ENCODE measurements at places on chromosomes 7 and 10.

GRCh38 chr10:76432016-76433012, 1000.9 kb downstream of the LRMDA start:
- DNase-seq: peak; percentile 71

GRCh38 chr10:29621161-29621560, 13.6 kb downstream of the SVIL start:
- DNase-seq: peak; percentile 81

DNA sequence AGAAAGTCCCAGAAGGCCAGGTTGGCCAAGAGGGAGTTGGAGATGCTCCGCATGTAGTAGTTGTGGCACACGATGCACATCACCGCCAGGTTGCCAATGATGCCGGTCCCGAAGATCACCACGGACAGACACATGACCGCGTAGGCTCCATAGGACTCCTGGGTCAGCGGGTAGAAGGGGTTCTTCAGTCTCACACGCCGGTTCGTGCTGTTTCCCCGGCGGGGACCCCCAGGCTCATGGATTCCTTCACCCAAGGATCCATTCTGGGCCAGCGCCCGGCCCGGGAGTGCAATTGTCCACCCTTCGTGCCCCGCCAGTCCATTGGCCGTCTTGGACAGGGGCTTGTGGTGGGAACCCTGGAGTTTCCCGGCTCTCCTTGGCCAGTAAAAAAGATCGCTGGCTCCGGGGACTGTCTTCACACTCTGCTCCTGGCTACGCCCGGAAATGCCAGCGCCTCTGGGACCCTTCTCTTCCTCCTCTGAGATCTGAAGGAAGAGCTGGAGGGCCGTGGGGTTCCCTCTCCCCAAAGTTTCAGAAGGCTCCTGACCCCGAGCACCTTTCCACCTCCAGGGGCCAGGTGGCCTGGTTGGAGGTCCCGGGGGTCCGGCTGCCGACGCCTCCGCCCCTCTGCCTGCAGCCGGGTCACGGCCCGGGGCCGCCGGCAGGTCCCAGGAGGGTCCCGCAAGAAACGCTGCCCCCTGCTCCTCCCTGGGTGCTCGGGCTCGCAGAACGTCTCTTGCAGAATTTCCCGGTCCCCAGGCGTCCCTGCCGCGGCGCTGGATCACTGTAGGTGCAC, 1.3 kb downstream of the GPR37 start:
- no peak for DNase-seq

- no peak for DNase-seq
These were observed 527 bp downstream of the HOXA1 start for GRCh38 chr7:27095050-27095896.

DNA sequence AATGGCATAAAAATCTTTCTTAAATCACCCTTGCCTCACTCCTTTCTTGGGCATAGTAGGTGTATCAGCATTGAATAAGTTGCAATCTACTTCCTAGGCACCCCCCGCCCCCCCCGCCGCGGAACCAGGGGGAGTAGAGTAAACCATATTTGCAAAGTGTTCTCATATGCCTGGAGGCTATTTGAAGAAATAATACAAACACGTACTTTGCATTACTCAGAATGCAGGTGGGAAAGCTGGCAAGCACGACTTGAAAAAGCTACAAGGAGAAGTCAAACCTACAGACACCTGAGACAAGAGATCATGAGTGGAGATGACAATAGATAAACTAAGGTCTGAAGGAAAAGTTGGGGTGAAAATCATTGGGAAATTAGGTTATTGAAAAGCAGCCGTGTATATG, 65.6 kb downstream of the POM121L12 start:
- no peak for DNase-seq

GRCh38 chr7:156104501-156105336, 292.5 kb upstream of the SHH start:
- no peak for DNase-seq

DNA sequence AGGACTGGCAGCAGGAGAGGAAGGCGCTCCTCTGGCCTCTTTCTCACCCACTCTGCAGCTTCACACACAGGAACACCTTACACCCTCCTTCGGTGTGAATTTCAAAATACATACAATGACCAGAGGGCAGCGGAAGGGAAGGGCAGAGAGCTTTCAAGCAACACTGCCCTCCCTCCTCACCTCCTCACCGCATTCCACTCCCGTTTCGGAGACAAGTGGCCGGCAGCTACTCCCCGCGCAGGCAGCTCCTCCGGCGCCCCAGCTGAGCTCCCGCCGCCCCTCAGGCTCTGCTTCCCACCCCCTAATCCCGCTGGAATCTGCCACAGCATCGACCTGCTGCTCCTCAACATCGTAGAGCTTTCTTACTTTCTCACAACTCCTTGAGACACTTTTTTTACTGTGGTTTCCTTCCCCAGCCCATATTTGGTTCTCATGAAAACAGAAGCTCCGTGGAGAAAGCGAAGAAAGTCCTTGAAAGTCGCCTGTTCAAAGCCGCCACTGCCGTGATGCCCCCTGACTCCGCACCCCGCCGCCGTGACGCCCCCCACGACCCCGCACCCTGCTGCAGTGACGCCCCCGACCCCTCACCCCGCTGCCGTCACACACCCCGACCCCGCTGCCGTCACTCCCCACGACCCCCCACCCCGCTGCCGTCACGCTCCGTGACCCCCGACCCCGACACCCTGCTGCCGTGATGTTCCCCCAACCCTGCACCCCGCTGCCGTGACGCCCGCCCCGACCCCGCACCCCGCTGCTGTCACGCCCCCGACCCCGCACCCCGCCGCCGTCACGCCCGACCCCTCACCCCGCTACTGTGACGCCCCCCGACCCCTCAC, 14.6 kb upstream of the GPER1 start:
- no peak for DNase-seq

DNA sequence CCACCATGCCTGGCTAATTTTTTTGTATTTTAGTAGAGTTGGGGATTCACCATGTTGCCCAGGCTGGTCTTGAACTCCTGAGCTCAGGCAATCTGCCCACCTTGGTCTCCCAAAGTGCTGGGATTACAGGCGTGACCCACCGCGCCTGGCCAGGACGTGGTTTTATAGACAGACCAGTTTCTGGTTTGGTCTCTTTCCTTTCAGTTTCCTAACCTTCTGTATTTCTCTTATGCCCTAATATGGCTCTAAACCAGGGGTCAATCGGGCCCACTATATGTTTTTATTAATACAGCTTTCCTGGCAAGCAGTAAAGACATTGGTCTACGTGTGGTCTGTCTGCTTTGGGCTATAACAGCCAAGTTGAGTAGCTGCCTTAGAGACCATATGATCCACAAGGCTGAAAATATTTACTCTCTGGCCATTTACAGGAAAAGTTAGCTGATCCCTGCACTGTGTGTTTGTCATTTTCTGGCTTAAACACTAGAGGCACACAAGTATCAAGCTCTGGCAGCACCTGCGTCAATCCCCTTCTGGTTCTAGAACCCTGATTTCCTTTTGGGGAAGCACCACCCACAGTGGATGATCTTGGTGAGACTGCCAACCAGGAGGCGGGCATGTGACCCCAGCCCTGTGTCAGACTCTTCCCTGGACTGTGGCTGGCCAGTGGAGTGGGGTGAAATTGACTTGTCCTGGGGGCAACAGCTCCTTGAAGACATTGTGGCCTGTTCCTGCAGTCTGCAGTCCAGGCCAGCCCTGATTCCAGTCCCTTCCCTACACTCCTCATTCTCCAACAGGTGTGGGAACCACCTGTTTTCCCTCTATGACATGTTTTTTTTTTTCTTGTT, 497.2 kb downstream of the PLXNA4 start:
- DNase-seq: no peak

DNA sequence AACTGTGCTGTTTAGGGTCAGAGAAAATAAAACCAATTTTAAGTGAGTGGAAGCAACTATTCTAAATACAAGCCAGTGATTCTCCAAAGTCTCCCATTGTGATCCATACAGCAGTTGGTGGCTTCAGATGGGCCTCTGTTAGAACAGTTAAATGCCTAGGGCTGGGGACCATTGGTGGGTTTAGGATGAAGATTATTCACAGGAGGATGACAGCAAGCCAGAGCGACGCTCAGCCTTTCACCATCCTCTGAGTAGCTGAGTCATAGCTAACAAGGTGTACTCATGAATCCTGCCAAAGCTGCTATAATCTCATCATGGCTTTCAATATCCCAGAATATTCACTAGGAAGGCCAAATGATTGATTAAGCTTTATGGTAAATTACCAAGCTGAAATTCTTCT, 39.6 kb downstream of the STARD3NL start:
- DNase-seq: no peak

GRCh38 chr7:79652619-79653018, 199.2 kb upstream of the MAGI2 start:
- DNase-seq: no peak

- DNase-seq: no peak
These were observed 349.4 kb downstream of the EXOC4 start for GRCh38 chr7:133602291-133602690.

DNA sequence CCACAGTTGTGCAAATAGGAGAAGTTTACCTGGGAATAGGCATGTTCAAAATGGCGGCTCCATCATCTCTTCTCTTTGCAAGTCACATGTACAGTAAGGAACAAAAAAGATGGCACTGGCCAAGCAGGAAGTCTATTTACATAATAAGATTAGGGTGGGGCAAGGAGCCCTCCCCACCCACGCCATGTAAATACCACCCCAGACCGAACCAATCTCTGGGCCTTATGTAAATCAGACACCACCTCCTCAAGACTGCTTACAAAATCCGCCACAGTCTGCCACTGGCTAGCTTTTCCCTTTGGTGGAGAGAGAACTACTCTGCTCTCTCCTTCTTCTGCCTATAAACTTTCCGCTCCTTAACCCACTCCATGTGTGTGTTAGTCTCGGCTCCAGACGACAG, 1496.3 kb downstream of the REEP3 start:
- DNase-seq: no peak

GRCh38 chr7:91912494-91912893, 28.2 kb upstream of the AKAP9 start:
- no peak for DNase-seq

- DNase-seq: no peak
These were observed 28.8 kb downstream of the PTPRN2 start for GRCh38 chr7:158558816-158559215.
